GM12878 (cell line): ENCODE measurements at places on chromosomes 13 and 19. TPM values are rescaled to one million over a fixed set of nuclear protein-coding genes. Genes with fewer than 3 reads are reported as not detected.

DNA sequence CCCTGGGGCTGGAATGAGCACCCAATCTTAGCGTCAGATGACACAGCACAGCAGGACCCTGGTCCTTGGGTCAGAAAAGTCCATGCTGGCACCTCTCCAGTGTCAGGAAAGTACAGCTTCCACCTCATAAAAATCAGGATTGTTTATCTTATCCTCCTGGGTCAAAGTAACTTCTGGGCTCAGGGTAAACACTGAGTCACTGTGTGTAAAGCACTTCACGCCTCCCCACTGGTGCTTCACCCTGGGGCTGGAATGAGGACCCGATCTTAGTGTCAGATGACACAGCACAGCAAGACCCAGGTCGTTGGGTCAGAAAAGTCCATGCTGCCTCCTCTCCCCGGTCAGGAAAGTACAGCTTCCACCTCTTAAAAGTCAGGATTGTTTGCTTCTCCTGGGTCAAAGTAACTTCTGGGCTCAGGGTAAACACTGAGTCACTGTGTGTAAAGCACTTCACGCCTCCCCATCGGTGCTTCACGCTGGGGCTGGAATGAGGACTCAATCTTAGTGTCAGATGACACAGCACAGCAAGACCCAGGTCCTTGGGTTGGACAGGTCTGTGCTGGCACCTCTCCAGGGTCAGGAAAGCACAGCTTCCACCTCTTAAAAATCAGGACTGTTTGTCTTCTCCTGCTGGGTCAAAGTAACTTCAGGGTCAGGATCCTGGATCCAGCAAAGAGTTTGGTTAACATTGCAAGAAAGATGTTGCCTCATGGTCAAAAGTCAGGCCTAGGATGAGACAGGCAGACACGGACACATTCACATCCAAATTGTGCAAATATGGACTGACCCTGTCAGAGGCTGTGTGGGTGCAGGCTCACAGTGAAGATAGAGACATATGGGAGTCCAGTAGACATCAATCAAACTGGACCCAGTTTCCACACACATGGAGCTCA, 39.2 kb upstream of the CYP2A7 start:
- H3K4me1 ChIP-seq, result no peaks in the 10 kb centered on the region
- no peaks in the 10 kb centered on the region for H3K27me3 ChIP-seq
- no peak overlapping the region for H3K27ac ChIP-seq
- H3K36me3 ChIP-seq, result no peaks in the 10 kb centered on the region
- H3K4me3 ChIP-seq, result no peak overlapping the region

- no peaks in the 10 kb centered on the region for H3K36me3 ChIP-seq
- no peaks in the 10 kb centered on the region for H3K27me3 ChIP-seq
- H3K27ac ChIP-seq, result peak overlapping the region; percentile 17; the same call in 1 of the 2 replicates
- peaks cover 22% of the 10 kb centered on the region for H3K4me1 ChIP-seq
Measured at GRCh38 chr13:46295491-46296114, 83.9 kb downstream of the LRRC63 start.

GRCh38 chr13:23427342-23427843, 6.1 kb downstream of the SACS start:
- no peak overlapping the region for H3K27ac ChIP-seq
- H3K36me3 ChIP-seq, result no peaks in the 10 kb centered on the region
- DNase-seq, result no peak
- no peaks in the 10 kb centered on the region; the same call in none of the 2 replicates for H3K27me3 ChIP-seq
- H3K4me3 ChIP-seq, result no peak overlapping the region

DNA sequence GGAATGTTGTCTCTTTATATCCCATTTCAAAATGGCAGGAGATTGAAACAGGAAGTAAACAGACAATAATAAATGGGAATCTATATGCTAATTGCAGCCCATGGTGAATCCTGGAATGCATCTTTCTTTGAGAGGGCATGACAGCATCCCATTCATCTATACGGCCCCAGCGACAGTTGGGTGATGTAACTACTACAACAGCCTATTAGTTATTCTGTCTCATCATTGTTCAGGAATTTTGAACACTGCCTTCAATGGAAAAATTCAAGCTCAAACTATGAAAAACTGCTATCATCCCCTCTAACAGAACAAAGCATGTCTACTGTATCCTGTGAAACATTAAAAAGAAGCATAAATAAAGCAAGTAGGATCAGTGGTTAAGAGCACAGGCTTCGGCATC, 262.1 kb downstream of the DCT start:
- no peaks in the 10 kb centered on the region for H3K27me3 ChIP-seq
- H3K4me1 ChIP-seq, result no peaks in the 10 kb centered on the region
- H3K27ac ChIP-seq, result no peak overlapping the region
- no peak overlapping the region for H3K4me3 ChIP-seq

- no peaks in the 10 kb centered on the region for H3K4me1 ChIP-seq
- H3K4me3 ChIP-seq, result no peak within 1 kb of the TSS
- DNase-seq, result no peak
Measured at GRCh38 chr19:48746738-48747575, at the start of gene IZUMO1. Gene IZUMO1 (minus strand): TSS chr19:48746909. CDS start chr19:48745859, 1,050 bp downstream.

GRCh38 chr19:38234615-38235014, 10.6 kb upstream of the DPF1 start:
- H3K27ac ChIP-seq, result no peak overlapping the region
- no peaks in the 10 kb centered on the region for H3K36me3 ChIP-seq
- DNase-seq, result no peak
- H3K4me3 ChIP-seq, result no peak overlapping the region
- H3K4me1 ChIP-seq, result no peaks in the 10 kb centered on the region

DNA sequence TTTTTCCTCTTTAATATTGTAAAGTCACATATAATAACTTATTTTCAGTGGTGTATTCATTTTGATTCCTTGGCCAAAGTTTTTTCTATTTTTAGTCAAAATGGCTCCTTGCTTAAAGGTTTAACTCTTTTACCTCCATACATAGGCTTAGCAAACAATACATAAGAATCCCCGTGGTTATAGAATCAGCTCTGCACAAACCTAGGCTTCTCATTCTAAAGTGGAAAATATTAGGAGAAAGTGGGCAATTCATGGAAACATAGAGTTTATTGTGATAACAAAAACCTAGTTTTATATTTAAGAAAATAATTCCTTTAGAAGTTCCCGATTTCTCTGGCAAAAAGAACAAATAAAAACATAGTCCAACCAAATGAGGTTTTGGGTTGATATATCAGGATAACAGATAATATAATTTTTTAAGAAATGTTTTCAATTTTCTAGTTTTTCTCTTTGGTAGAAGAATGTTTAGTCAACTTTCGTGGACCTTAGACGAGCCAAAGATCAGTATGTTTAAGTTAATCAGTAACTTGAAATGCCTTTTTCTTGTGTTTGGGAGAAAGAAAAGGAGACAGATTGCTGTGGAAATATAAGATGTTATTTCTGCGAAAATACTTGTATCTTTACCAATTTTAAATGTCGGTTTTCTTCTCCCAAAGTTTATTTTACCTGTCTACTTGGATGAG, 93.4 kb upstream of the KLF12 start:
- no peaks in the 10 kb centered on the region for H3K36me3 ChIP-seq
- H3K4me1 ChIP-seq, result no peaks in the 10 kb centered on the region
- no peak for DNase-seq
- H3K27me3 ChIP-seq, result no peaks in the 10 kb centered on the region

- H3K36me3 ChIP-seq, result no peaks in the 10 kb centered on the region
- no peak overlapping the region for H3K27ac ChIP-seq
- no peak for DNase-seq
Measured at GRCh38 chr13:48542581-48543341, 9.9 kb upstream of the RCBTB2 start.

GRCh38 chr19:55080968-55081769, 5.5 kb downstream of the EPS8L1 start:
- H3K27me3 ChIP-seq, result no peaks in the 10 kb centered on the region; the same call in 1 of the 2 replicates
- no peak overlapping the region for H3K27ac ChIP-seq
- H3K4me1 ChIP-seq, result peaks cover 7% of the 10 kb centered on the region; the same call in 1 of the 2 replicates
- H3K36me3 ChIP-seq, result no peaks in the 10 kb centered on the region
- peak; percentile 35 for DNase-seq
- peak overlapping the region; percentile 60 for H3K4me3 ChIP-seq

DNA sequence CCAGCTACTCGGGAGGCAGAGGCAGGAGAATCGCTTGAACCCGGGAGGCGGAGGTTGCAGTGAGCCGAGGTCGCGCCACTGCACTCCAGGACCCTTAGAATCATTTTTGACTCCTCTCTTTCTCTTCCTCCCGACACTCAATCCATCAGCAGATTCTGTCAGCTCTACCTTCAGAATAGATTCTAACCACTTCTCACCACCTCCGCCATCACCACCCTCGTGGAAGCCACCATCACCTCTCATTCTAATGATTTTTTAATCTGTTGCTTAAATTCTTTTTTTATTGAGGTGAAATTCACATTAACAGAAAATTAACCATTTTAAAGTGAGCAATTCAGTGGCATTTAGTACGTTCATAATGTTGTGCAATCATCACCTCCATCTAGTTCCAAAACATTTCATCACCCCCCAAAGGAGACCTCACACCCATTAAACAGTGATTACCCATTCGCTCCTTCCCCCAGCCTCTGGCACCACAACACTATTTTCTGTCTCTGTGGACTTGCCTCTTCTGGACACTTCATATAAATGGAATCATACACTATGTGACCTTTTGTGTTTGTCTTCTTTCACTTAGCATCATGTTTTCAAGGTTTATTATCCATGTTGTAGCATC, 5.0 kb upstream of the CCDC61 start:
- H3K4me3 ChIP-seq, result no peak overlapping the region
- no peak overlapping the region for H3K27ac ChIP-seq
- no peaks in the 10 kb centered on the region for H3K27me3 ChIP-seq
- no peaks in the 10 kb centered on the region for H3K36me3 ChIP-seq

DNA sequence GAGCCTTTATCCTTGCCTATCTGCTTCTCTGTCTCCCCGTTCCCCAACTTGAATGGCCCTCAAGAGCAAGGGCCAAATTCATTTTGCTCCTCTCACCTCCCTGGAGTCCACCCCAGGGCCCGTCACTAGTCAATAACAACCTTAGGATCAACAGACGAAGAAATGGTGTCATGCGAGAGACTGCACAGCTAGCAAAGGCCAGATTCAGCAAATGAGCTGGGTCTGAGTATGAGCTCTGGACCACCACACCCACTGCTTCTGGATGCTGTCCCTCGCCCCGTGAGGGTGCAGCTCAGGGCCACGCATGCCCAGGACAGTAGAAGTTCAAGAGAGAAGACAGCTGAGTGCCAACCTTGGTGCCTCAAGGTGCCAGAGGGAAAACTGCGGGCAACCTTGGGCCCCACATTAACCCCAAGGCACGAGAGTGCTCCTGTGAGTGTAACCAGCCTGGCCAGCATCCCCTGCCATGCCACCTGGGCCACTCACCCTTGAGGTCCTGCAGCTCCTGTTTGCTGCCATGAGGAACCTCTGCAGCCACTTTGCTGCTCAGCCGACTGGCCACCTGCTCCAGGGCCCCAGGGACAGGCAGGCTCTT, 11.8 kb upstream of the AKAP8L start:
- H3K36me3 ChIP-seq, result peaks cover 9% of the 10 kb centered on the region
- no peak overlapping the region for H3K27ac ChIP-seq
- H3K27me3 ChIP-seq, result no peaks in the 10 kb centered on the region

Gene C19orf81
- total RNA-seq, result 0.69 TPM in 1 of 2 replicates, not detected in the other

- H3K27me3 ChIP-seq, result no peaks in the 10 kb centered on the region
- DNase-seq, result no peak
- peaks cover 14% of the 10 kb centered on the region for H3K4me1 ChIP-seq
- peak overlapping the region; percentile 83 for H3K4me3 ChIP-seq
- peak overlapping the region; percentile 99 for H3K27ac ChIP-seq
Measured at GRCh38 chr19:11598103-11598483, 810 bp downstream of the ZNF627 start.

DNA sequence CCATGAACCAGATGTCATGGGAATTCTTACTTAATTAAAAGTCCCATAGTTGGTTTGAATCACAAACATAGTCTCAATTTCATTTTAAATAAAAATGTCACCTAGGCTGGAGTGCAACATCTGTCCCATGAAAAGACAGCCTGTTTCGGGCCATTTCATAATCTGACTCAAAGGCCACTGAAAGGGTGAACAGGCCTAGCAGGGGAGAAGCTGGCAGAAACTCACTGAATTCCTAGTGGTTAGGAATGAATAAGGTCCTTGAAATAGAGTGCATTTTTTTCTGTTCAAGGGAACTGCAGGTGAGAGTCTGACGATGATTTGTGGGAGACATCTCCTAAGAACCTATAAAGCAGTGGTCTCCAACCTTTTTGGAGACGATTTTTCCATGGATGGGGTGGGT, 44.0 kb upstream of the PCCA start:
- no peaks in the 10 kb centered on the region for H3K27me3 ChIP-seq
- no peak overlapping the region for H3K4me3 ChIP-seq
- H3K27ac ChIP-seq, result no peak overlapping the region
- H3K4me1 ChIP-seq, result no peaks in the 10 kb centered on the region
- H3K36me3 ChIP-seq, result no peaks in the 10 kb centered on the region
- DNase-seq, result no peak

GRCh38 chr13:80276371-80277289, 64.3 kb downstream of the SPRY2 start:
- no peak for DNase-seq
- H3K4me1 ChIP-seq, result peaks cover 4% of the 10 kb centered on the region
- no peaks in the 10 kb centered on the region for H3K36me3 ChIP-seq
- no peak overlapping the region for H3K4me3 ChIP-seq
- no peaks in the 10 kb centered on the region for H3K27me3 ChIP-seq
- no peak overlapping the region for H3K27ac ChIP-seq

DNA sequence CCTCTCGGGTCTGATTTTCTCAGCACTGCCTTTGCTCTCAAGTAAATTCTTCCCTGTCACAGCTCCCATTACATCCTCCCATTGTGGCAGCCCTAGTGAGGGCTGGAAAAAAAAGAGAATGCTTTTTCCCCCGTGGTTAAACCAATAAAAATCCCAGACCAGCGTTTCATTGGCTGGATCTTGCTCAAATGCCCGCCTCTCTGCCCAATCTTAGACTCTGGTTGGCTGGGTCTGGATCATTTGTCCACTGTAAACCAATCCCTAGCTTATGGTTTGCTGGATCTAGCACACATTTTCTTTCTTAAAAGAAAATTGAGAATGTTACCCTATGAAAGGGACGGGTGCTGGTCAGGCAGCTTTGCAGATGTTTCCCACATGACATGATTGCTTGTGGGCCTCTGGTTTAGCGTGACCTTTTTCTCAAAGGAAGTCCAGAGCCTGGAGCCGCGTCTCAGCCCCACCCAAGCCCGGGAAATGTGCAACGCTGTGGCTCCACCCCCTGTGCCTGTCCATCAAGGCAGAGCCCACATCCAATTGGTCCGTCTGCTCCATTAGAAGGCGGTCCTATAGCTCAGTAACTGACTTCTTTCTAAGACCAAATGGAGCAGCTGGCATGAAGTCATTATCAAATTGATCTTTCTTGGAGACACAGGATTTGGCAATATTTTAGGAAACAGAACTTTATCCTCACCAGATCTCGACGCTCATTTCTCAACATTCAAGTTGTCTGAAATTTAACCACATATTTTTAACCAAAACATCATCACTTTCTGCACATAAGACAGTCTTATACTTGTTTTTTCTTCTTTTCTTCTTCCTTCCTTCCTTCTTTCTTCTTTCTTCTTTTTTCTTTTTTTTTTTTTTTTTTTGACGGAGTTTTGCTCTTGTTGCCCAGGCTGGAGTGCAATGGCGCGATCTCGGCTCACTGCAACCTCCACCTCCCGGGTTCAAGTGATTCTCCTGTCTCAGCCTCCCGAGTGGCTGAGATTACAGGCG, 2.6 kb upstream of the MCEMP1 start:
- no peak for DNase-seq
- no peak overlapping the region for H3K27ac ChIP-seq
- no peak overlapping the region for H3K4me3 ChIP-seq
- peaks cover 7% of the 10 kb centered on the region for H3K27me3 ChIP-seq
